Suprapubic skin (tissue), 4 donors: ENCODE measurements at places on chromosomes 5 and 9. TPM values are rescaled to one million over a fixed set of nuclear protein-coding genes. Genes with fewer than 3 reads are reported as not detected.
A peak's percentile ranks its signal among the peaks of the same experiment; 100 is the strongest.

DNA sequence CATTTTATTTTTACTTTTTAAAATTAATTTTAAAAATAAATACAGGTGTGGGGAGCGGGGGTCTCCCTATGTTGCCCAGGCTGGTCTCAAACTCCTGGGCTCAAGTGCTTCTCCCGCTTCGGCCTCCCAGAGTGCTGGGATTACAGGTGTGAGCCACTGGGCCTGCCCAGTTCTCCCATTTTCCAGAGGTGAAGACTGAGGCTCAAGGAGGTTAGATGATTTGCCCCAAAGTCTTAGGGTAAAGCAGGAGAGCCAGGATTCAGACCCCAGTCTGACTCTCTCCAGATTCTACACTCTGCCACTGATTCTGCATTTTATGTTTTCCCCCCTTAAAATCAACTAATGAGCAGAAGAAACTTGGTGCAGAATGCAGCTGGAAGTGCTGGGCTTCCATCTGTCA lies 36.9 kb downstream of the CFAP77 start:
- no peak for DNase-seq
- H3K4me1 ChIP-seq: no peaks in the 10 kb centered on the region
- H3K36me3 ChIP-seq: no peaks in the 10 kb centered on the region
- no peak overlapping the region for H3K4me3 ChIP-seq
- no peak overlapping the region for H3K27ac ChIP-seq

DNA sequence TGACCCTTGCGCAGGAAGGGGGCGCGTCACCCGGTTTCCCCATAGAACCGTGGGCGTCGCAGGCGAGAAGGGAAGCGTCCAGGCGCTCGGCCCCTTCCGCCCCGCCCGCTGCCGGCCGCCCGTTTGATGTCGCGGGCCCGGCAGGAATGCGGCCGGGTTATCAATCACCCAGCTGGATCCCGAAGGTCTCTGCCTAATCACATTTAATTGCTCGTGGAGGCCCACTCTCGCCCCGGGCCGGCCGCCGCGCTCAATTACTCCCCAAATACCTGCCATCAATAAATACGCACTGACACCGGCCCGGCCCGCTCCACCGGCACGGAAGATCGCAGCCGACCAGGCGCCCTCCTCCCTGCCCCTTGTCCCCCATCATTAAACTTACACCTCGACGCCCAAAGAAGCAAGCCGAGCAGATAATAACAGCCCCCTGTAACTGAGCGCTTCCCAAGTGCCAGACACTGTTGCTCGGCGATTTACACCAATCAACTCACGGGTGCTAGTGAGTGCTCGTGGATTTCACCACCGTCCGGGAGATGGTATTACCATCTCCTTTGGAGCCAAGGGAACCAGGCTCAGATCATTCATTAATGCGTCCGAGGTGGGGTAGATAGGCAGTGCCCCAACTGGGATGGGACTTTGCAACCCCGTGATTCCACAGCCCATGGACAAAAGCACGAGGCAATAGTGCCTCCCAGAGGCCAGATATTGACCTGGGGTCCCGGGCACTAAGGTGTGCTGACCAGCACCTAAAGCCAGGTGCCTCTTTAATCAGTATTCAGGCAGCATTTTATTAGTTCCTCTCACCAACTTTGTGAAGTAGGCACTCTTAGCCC lies 11.3 kb downstream of the MSX2 start:
- no peak for DNase-seq
- peak overlapping the region; percentile 13 for H3K4me3 ChIP-seq
- H3K27me3 ChIP-seq: peaks cover 79% of the 10 kb centered on the region
- no peaks in the 10 kb centered on the region for H3K36me3 ChIP-seq
- H3K4me1 ChIP-seq: peaks cover 8% of the 10 kb centered on the region
- no peak overlapping the region for H3K27ac ChIP-seq

ACTBL2 gene
- total RNA-seq: 1.6 TPM

PRSS3 gene
- total RNA-seq: 53.7 TPM
